ENCODE measurements at places on chromosomes 4 and X.

DNA sequence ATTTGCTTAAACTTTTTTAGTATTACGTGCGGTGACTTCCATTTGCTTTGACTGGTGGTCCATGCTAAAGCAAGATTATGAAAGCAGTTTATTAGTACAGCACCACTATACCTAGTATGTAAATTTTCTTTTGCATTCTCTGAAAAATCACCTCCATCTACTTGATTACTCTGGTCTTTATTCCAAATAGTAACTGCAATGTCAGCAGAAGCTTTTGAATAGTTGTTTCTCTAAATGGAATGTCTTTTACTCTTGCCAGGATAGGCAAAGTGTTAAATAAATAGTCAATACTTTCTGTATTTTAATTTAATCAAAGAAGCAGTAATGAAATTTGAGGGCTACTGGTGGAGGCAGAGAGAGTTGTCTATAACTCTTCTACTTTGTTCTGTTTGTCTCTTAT is 167.2 kb upstream of the SLC4A4 start:
- no peak for DNase-seq

- DNase-seq, result no peak
These were observed 6.7 kb upstream of the HGFAC start for GRCh38 chr4:3434881-3435685.

- DNase-seq, result no peak
These were observed 114.5 kb downstream of the ZAR1 start for GRCh38 chr4:48604527-48604926.

- no peak for DNase-seq
These were observed 133.4 kb downstream of the TBC1D19 start for GRCh38 chr4:26717332-26717731.

- no peak for DNase-seq
These were observed 520.1 kb upstream of the FRG1 start for GRCh38 chr4:189420572-189420971.

DNA sequence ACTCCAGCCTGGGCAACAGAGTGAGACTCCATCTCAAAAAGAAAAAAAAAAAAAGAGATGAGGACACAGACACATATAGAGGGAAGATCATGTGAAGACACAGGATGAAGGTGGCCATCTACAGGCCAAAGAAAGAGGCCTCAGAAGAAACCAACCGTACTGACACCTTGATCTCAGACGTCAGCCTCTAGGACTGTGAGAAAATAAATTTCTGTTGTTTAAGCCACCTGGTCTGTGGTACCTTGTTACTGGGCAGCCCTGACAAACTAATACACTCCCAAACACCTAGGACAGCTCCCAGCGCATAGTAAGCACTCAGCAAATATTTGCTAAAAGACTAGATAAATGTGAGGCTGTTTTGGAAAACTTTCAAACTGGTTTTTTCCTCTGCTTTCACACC is 59.2 kb upstream of the SMIM10 start:
- DNase-seq, result no peak

- DNase-seq, result no peak
These were observed 937.1 kb upstream of the GRIA3 start for GRCh38 chrX:122246937-122247336.

DNA sequence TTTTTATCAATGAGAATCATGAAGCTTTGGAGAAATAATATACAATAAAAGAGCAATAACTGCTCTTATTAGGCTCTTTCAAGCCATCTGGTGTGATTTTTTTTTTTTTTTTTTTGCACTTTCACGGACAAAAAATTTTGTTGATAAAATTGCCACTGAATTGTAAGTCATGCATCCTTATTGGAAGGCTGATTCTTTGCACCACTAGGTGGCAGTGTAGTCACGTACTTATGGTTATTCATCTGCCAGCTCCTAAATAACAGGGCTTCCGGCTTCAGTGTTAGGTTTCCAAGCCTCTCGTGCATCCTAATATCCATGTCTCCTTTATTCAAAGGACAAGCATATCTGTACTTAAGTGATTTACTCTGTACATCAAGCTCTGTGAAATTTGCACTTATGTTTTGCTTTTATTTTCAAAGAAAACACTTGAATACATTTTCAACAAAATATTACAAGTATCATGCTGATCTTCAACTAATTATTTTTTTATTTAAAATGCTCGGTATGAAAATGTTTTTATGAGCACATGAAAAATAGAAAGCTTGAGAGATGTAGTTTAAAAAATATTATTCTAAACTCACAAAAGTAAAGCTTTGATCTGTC is 1578.3 kb upstream of the TENM3 start:
- DNase-seq, result peak; percentile 57

DNA sequence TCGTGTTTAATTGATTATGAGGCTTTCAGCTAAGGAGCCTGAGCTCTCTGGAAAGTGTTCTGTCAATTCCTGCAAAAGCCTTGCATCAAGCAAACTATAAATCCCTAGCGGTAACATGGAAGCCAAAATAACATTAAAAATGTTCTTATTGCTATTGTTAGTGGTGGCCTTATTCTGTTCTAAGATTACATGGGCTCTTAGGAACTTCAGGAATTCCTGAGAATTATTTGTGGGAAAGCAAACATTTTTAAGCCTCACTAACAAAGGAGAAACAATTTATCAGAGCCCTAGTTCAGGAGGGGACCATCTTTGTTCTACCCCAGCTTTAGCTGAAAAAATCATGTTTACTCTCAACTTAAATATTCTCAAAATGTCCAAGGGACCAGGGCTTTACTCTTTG is 119.6 kb downstream of the PAPSS1 start:
- no peak for DNase-seq

DNA sequence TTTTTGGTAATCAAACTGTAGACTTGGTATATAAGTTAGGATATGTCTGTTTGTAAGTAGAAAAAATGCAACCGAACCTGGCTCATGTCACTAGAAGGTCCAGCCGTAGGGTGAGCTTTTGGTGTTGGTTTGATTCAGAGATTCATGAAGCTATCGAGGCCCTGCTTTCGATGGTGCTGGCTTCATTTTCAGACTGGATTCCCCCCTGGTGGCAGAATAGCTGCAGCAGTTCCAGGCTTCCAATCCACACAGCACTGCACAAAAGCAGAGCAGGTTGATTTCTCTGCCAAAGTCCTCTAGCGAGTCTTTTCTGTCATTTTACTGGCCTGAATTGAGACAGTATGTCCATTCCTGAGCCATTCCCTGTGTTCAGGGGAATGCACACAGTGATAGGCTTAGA is 33.1 kb downstream of the PDK3 start:
- peak; percentile 37 for DNase-seq

- DNase-seq, result no peak
These were observed 361.5 kb upstream of the HS3ST1 start for GRCh38 chr4:11790230-11790629.

DNA sequence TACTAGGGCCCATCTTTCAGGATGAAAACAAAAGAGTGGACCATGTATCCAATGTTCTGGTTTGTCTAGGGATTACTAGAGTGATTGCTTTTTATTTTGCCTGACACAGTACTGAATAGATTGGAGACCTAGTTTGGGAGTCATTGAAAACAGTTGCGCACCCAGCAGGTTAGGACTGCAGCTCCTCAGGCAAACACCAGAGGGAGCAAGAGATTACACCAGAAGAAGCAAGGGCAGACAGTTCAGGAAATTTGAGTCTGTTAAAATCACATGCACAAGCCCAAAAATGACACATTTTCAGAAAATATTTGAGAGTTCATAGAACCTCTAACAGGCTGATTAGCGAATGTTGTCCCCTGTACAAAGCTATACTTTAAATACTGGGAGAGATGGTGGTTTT is 55.6 kb downstream of the CYLC1 start:
- no peak for DNase-seq

GRCh38 chr4:7266525-7267292 is 74.4 kb downstream of the SORCS2 start:
- no peak for DNase-seq

- no peak for DNase-seq
These were observed 18.1 kb upstream of the APBB2 start for GRCh38 chr4:41232406-41232805.

DNA sequence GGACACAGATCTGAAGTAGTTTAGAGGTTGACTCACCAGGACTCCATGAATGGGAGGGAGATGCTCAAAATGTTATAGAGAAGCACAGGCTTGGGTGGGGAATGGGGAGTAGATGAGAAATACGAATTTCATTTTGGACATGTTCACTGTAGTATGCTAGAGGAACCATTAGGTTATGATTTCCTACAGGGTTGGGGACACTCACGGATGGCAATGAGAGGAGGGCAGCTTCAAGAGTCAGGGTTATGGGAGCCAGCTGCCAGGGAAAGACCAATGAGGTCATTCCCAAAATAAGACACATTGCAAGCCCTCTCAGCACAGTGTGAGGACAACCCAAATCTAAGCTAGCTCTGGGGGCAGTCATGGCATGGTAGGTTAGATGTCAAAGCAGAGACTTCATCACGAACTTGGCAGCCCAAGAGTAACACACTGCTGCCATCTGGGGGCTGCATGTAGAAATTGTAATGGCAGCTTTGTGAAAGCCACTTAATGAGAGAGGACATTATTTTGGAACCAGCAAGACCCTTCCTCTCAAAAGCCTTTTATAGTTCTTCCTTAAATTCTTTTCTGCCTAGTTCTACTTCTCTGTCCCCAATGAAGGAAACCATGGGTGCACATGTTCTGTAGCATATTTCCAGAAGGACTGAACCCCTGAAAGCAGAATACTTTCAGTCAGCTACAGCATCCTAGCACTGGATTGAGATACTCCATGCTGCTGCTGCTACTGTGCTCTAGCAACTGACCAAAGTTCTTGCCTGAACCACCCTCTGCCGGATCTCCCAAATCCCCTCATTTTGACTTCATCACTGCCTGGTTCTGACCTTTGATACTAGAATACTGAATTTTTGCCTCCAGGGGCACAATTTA is 16.2 kb upstream of the ZCCHC12 start:
- no peak for DNase-seq

- no peak for DNase-seq
These were observed 56.6 kb upstream of the MAB21L2 start for GRCh38 chr4:150525321-150525868.

GRCh38 chrX:110245011-110245410 is 72.9 kb downstream of the AMMECR1 start:
- DNase-seq, result peak; percentile 23

DNA sequence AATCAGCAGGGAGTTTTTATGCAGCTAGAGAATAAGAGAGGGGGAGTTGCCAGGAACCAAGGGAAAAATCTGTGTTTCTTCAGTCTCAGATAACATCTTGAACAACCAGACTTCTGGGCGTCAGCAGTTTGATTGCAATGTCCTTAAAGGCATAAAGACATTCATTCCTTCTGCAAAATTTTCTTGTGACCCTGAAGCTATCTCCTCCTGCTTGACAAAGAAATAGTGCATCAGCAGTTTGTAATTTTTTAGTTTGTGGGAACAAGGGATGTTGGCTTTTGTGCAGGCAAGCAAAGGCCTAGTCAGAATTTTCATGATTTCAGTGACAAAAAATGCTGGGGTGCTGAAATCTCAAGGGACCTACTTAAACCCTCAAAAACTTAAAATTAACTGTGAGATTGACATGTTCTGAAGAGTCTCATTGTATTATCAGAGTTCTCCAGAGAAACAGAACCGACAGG is 125.8 kb upstream of the UNC5C start:
- no peak for DNase-seq

- no peak for DNase-seq
These were observed 31.7 kb downstream of the GAB3 start for GRCh38 chrX:154719132-154719675.

GRCh38 chr4:139112650-139113049 is 64.4 kb downstream of the ELF2 start:
- DNase-seq, result no peak

- peak; percentile 71 for DNase-seq
These were observed 146.7 kb upstream of the PSAPL1 start for GRCh38 chr4:7581477-7581876.

- peak; percentile 36 for DNase-seq
These were observed 193.2 kb downstream of the RASL11B start for GRCh38 chr4:53055274-53055673.

DNA sequence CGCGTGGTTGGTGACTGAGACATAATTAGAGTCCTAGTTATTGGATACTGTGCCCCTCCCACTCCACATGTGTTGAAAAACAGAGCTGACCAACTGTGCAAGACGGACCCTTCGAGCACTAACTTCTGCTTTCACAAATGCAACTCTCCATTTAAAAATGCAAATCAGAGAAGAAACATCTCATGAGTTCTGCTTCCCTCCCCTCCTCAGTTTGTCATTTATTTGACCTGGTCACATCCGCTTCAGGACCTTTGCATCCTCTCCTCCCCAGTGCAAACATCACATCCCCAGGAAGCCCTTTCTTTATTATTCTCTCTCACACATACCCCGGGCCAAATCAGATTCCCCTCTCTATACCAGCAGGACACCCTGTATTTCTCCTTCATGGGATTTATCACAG is 38.1 kb upstream of the NOCT start:
- DNase-seq, result no peak

GRCh38 chr4:142974328-142974727 is 128.2 kb upstream of the INPP4B start:
- no peak for DNase-seq

- DNase-seq, result no peak
These were observed 87.4 kb downstream of the EMCN start for GRCh38 chr4:100430451-100430850.

DNA sequence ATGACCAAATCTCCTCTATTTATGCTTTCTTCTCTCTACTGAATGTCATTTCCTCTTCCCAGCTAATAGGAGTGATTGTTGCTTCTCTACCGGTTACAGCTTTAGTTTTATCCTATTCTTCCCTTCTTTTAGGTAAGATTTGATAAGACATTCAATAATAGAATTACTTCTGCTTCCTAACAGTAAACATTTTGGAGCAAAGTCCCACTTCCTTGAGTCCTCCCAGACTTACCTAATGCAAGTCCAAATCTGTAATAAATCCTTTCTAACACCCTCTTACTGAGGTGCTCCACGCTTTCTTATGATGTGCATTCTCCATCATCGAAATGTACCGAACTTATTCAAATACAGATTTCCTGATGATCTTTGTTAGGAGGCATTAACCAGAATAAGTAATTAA is 79.2 kb upstream of the GPM6A start:
- no peak for DNase-seq

DNA sequence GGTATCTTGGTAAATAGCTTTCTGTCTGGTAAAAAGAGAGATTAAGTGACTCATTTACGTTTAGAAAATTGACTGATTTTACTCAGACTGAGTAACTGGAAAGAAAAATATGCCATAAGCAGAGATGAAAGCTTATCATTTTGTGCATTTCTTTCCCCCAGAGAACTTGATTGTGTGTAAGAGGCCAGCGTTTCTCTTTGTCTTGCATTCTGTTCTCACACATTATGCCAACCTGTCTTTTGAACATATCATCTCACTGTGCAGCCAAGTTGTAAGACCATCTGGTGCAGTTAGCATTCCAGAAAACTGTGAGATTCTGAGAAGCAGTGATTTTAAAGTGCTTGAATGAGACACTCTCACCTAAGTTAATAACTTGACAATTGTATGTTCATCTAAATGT is 651.3 kb downstream of the TECRL start:
- DNase-seq, result no peak

GRCh38 chrX:68705986-68706385 is 58.5 kb downstream of the STARD8 start:
- DNase-seq, result no peak

- DNase-seq, result no peak
These were observed at the start of gene TASL for GRCh38 chrX:30577362-30577991. TSS of gene TASL (minus strand) at chrX:30577766. CDS start at chrX:30560355, 17,411 bp downstream.
